Activated naive CD4-positive, alpha-beta T cell (primary cell): ENCODE measurements at places on chromosomes 7 and 10.

GRCh38 chr10:124213899-124214510 lies 120.6 kb upstream of the CHST15 start:
- no peak for DNase-seq

GRCh38 chr7:94055963-94056362 lies 51.8 kb upstream of the BET1 start:
- DNase-seq: no peak

DNA sequence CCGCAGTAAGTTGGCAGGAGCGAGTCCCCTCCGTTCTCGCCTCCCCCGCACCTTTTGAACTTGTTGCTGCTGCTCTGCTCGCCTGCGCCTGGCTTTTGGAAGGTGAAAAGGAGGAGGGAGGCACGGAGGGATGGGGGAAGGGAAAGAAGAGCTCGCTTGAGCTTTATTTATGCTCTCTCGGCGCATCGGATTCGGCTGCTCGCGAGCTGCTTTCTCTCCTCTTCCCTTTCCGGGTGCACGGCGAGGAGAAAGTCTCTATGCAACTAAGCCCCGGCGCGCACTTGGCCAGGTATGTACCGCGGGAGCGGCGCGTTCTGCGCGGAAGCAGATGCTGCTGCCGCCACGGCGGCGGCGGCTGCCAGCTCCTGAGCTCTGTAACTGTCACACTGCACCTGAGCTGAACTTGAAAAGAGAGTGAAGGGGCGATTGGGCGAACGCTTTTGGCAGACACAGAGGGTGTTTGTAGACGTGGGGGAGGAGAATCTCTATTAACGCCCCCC lies 551 bp downstream of the KCND2 start:
- no peak for DNase-seq

- DNase-seq: no peak
Observed at GRCh38 chr10:112148331-112148730, 35.2 kb downstream of the GPAM start.

GRCh38 chr7:120190566-120190965 lies 82.4 kb upstream of the KCND2 start:
- no peak for DNase-seq

DNA sequence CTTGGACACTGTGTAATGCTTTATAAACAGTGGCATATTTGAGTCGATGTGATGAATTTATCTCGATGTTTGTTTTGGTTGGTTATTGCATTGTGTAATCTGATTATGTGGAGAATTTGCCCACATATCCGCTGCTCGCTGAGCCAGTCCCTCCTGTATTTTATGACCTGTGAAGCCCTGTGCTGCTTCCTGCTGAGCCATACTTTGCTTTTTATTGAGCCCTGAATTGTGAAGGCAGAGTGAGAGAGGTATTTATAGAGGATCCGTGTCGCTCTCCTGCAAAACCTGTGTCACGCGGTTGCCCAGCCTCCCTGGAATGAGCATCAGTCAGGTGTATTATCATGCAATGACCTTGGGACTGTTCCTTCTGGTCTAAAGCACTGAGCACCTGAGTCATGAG lies 253.7 kb downstream of the ARHGAP21 start:
- DNase-seq: no peak

DNA sequence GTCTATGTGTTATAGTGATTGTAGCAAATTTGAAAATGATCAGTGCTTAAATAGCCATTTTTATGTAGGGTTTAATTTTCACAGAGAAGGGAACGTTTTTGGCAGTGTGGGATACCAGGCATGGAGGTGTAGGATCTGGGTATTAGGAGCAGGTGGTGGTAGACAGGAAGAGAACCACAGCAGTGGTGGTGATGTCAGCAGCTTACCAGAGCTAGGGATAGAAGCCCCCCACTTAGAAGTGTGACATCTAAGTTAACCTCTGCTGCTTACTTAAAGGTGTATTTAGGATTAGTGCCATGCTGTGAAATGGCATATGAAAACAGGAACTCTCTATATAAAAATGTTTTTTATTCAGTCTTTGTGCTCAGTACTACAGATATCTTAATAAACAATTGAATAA lies 73.8 kb downstream of the CREM start:
- no peak for DNase-seq

- no peak for DNase-seq
Observed at GRCh38 chr10:69894156-69894555, 92.5 kb downstream of the COL13A1 start.

DNA sequence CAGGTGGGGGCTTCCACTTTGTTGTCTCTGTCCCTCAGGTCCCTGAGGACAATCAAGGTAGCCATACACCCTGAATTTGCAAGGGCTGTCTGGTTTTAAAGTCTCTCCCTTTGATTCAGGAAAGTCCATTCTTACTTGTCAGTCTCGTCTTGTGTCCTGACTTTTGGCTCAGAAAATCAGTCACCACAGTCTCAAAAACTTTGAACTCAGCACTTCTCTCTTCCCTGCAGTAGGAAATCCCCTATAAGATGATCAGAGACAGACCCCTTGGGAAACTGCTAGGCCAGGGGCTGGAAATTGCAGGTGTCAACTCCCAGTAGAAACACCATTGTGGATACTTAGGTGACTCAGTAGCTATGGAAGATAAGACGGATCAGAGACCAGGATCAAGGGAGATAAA lies 73.1 kb downstream of the CDC123 start:
- DNase-seq: no peak

DNA sequence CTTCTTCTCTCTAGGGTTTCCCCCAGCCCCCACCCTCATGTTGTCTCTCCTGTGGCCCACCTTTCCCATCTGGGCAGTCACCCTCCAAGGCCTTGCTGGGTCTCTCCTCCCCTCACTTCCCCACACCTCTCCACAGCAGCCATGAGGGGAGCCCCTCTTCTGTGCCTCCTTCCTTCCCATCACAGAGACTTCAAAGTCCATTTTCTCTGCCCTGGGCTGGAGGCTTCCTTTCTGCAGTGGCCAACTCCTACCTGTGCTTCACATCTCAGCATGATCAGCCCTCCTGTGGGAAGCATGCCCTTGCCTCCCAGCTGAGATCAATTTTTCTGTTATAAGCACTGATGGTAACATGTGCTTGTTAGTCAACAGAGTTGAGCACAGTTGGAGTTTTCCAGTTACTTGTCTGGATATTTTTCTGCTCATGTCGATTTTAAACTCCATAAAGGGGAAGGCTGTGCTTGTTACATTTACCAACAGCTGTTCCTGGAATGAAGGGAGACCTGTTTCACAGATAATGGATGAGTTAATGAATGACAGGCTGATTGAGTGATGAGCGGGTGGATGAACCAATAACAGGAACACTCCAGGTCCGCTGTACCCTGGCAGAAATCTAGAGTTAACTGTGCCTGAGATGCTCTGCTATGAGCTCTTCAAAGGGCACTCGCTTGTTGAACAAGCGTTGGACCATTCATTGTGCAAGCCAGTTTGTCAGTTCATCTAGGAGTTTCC lies 71.4 kb upstream of the PRSS58 start:
- DNase-seq: no peak

GRCh38 chr10:103888113-103888841 lies 29.7 kb downstream of the STN1 start:
- no peak for DNase-seq

GRCh38 chr10:93204494-93205485 lies 131.1 kb downstream of the CYP26A1 start:
- DNase-seq: no peak

- DNase-seq: no peak
Observed at GRCh38 chr7:145884716-145885514, 231.7 kb upstream of the CNTNAP2 start.

DNA sequence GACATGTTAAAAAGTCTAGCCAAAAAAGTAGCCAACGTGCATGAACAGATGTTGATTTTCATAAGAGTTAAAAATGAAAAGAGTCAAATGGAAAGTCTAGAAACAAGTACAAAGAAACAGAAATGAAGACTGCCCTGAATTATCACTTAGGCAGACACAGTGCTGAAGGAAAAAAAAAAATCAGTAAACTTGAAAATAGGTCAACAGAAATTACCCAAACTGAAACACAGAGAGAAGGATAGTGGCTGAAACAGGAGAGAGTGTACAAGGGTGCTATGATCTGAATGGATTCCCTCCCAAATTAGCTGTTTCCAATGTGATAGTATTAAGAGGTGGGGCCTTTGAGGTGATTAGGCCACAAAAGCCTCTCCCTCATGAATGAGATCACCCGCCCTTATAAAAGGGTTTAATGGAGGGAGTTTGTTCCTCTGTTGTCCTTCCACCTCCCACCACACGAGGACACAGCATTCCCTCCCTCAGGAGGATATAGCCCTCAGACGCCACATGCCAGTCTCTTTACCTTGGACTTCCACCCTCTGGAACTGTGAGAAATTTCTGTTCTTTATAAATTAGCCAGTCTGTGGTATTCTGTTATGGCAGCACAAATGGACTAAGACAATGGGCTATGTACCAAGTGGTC lies 249.7 kb downstream of the AHR start:
- no peak for DNase-seq

DNA sequence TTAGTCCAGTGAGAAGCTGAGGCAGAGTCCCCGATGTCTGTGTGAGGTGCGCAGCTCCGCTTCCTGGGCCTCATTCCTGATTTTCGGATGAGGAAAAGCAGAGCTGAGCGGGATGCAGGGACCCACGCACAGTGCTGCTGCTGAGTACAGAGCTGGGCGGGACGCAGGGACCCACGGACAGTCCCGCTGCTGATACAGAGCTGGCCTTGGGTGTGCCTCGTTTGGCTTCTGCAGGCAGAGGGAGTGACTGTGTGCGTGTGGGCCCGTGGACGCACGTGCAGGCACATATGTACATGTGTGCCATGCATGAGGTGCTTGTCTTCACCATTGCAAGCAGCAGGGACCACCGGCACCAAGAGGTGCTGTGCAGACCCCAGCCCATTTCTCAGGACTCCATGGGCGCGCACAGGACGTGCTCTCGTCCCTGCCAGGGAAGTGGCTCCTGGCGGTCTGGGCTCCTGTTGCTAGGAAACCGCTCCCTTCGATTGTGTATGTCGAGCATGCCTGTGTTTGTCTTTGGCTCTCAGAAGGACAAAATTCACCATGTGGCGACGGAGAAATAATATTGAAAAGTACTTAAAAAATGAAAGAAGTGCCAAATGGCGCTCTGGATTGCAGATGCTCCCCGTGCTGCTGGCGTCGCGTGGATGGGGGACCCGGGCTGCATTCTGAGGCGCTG lies 303.8 kb upstream of the MKI67 start:
- DNase-seq: no peak

DNA sequence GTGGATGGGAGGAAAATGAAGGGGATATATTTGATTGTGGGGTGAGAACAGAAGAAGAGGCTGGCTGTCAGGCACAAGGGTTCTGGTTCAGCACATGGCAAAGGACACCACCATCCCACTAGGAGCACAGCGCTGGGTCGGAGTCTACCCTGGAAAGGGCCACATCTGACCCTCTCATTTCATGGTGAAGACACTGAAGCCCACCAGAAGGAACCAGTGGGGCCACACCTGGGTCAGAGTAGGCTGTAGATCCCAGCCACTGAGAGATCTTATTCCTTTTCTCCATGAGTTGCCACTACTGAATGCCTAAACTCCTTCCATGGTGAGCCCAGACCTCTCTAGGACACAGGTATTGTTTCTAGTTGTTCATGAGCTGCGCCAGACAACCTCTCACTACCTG lies 25.8 kb downstream of the SFTPD start:
- DNase-seq: no peak

GRCh38 chr10:25508112-25508815 lies 333.5 kb downstream of the GPR158 start:
- no peak for DNase-seq

GRCh38 chr10:70890917-70891431 lies 2.6 kb upstream of the PCBD1 start:
- no peak for DNase-seq

DNA sequence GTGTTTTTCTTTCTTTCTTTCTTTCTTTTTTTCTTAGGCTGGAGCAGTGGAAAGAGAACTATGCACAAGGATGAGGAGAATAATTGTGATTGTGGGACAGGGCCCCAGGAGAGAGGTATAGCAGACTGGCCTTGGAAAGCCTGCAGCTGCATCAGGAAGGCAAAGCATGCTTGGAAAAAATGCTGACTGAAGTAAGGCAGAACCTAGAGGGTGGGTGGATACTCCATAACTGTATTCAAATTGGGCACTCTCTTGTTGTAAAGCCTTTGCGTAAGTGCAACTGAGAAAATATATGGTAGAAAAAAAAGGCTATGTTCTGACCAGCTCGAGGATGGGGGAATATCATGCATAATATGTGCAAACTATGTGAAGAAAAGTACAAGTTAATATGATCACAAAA lies 39.5 kb downstream of the PDK4 start:
- no peak for DNase-seq

- DNase-seq: no peak
Observed at GRCh38 chr10:130631142-130632096, 495.2 kb downstream of the GLRX3 start.

DNA sequence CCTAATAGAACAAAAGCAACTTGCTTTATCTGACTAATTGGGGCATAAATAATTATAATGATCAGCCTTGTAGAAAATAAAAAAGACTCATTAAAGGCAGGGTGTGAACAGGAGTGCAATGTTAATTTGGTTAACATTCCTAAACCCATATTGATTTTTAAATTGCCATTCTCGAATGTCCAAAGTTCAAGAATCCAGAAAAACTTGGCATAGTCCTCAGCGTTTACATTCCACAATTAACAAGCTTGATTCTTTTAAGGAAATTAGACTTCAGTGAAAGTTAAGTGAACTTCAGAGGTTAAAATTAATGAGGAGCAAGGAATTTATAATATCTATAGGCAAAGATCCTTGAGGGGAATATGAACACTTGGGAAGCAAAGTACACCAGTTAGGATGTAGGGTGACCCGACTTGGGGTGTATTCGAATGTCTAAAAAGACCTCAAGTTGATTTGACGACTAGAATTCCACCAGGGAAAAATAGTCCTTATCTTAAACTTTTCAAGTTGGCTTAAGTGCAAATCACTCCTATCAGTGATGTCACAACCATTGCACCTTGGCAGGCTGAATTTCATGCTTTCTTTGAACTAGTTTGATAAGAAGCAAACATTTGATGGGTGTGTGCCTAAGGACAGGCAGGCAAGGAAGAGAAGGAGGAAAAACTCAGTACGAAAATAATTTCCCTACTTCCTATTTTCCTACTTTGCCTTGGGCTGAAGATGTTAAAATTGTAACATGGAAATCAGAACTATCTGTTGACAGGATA lies 830.4 kb upstream of the COBL start:
- DNase-seq: no peak

DNA sequence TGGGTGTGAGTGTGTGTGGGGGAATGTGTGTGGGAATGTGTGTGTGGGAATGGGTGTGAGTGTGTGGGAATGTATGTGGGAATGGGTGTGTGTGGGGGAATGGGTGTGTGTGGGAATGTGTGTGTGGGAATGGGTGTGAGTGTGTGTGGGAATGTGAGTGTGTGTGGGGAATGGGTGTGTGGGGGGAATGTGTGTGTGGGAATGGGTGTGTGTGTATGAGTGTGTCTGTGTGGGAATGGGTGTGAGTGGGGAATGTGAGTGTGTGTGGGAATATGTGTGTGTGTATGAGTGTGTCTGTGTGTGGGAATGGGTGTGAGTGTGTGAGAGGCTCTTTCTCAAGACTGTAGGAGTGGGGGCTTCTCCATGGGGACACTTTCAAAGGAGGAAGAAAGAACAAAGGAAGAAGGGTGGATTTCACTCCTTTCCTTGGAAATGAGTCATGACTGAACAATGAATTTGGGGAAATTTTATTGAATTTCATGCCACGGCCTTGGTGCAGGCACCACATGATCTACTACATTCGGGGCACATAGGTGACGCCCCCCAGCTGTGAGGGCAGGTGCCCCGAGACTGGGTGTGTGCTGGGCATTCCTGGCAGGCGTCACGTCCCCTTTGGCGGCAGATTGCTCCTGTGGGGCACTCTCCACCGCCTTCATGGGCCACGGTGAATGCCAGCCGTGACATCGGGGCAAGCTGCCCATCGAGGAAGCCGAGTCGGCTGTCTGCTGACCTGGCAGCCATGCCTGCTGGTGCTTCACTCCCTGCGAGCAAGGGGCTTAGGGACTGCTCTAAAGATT lies 88.8 kb upstream of the INSIG1 start:
- no peak for DNase-seq

- DNase-seq: no peak
Observed at GRCh38 chr10:132965411-132966057, 23.2 kb upstream of the CFAP46 start.
